ENCODE measurements at places on chromosomes 4 and X.

GRCh38 chr4:185270037-185270436 is 60.6 kb downstream of the SNX25 start:
- DNase-seq, result no peak

GRCh38 chr4:121953860-121954259 is 2.0 kb upstream of the TRPC3 start:
- no peak for DNase-seq

DNA sequence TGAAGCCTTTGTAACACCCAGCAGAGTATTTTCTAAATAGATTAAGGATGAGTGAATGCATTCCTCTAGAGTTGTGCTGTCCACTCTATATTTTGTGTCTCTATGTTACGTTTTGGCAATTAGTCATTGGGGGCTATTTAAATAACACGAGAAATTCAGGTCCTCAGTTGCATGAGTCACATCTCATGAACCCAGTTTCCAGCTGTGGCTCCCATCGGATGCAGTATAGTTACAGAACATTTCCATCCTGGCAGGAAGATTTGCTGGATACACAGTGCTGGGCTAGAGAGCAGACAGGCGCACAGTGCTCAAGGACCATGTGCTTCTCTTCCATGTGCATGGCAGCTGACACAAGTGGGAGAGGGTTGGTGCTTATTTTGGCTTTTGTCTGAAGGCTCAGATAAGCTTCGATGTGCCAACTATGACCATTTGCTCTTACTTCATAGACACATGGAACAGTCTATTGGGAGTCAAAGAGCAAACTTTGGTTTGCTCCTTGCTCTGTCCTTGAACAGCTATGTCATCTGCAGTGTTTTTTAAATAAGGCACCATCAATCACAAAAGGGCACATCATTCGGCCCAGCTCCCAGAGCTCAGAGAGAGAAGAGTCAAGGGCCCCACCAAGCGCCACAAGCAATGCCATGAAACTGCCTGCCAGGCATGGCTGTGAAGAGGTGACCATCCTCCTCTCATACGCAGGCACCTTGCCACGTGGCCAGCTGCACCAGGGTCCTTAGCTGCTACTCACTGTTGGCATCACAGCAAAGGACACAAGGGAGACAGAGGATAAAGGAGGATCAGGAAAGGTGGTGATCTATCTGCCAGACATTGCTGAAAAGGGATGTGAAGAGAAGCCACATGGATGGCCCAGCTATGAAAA is 8.1 kb upstream of the STS start:
- no peak for DNase-seq

GRCh38 chr4:79044141-79044659 is 105.0 kb upstream of the PAQR3 start:
- DNase-seq, result no peak

GRCh38 chr4:55338486-55338885 is 7.6 kb upstream of the SRD5A3 start:
- DNase-seq, result no peak

- no peak for DNase-seq
Observed at GRCh38 chr4:134324179-134324578, 122.6 kb upstream of the PABPC4L start.

GRCh38 chr4:1400831-1401408 is 5.3 kb downstream of the NKX1-1 start:
- no peak for DNase-seq

GRCh38 chr4:24497221-24497620 is 87.1 kb downstream of the DHX15 start:
- no peak for DNase-seq

GRCh38 chr4:114040319-114041116 is 61.1 kb upstream of the ARSJ start:
- no peak for DNase-seq

DNA sequence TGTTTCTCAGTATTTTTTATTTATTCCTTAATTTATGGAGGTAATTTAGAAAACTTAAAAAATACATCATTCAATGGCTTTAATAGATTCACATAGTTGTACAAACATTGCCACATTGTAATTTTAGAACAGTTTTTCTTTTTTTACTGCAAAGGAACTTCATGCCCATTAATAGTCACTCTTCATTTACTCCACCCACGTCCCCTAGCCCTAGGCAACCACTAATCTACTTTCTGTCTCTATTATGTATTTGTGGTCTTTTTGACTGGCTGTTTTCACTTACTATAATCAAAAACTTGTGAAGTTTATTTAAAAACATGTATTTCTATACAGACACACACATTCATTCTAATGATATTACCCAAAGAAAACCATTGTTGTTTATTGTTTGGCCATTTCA is 664.8 kb downstream of the GRID2 start:
- DNase-seq, result no peak

GRCh38 chr4:31193521-31193920 is 473.4 kb downstream of the PCDH7 start:
- no peak for DNase-seq

DNA sequence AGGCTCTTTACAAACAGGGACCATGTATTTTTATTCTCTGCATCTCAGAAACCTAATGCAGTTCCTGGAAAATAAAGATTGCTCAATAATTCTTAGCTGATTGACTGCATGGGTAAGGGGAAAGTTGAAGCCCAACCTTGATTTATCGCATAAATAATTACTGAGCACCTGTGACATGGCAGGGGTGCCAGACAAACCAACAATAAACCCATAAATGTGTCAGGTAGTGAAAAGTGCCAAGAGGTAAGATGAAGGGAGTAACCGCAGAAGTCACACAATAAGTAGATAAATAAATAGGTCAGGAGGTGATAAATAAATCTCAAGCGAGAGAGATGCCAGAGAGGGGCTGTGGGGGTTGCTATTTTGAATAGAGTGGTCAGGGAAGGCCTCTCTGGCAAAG is 20.1 kb upstream of the AP1S2 start:
- DNase-seq, result no peak

GRCh38 chrX:40094900-40095582 is 2.7 kb downstream of the BCOR start:
- DNase-seq, result no peak

- DNase-seq, result no peak
Observed at GRCh38 chrX:111352424-111352823, 59.6 kb downstream of the DCX start.

GRCh38 chr4:118920247-118920646 is 31.6 kb downstream of the SYNPO2 start:
- no peak for DNase-seq

DNA sequence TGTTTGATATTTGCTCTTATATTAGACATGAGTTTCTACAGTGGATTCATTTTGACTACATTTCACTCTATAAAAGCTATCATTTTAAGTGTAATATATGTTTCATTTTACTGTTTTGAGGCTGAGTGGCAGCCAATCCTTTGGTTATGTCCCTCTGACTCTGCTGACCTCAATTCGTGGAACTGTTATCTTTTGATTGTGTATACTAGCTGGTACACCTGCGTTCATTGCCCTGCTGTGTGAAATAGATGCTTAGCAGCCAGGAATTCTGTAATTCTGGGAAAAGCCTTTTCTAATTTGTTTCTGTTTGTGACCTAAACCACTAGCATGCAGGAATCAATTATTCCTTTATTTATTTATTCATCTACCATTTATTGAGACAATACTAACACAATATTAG is 269.4 kb upstream of the CT83 start:
- no peak for DNase-seq

DNA sequence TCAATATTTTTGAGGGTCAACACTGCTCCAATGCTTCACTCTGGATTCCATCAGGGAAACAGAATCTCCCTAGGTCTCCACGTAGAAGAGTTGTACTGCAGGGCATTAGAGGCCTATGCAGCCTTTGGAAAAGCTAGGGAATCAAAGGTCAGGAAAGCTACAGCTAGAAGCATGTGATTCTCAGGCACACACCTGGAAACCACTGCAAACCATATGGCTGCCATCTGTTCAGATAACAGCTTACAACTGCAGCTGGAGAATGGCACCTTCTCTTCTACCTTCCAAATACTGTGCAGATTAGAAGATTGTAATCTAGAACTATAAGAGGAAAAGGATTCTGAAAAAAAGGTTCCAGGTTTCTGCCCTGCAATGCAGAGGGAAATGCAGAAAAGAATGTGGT is 60.6 kb downstream of the BTC start:
- no peak for DNase-seq

- DNase-seq, result no peak
Observed at GRCh38 chrX:46044486-46044885, 500.7 kb downstream of the ZNF674 start.

DNA sequence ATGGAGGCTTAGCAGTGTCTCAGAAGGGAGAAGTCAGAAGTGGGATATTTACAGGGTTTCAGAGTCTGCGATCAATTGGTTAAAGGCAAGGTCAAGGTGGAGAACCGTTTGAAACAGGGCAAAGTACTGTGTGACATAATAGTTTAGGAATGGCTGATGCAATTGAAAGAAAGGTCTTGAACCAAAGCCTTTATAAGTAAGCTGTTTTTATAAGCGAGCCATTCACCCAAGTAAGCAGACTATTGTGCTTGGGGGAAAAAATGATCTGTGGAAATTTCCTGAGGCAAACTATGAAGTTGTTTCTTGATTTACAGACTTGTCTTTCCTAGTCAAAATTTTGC is 327.3 kb downstream of the CAMK2D start:
- no peak for DNase-seq

GRCh38 chrX:126820700-126821420 is 1.3 kb downstream of the PRR32 start:
- no peak for DNase-seq

GRCh38 chr4:101334963-101335572 is 12.3 kb downstream of the PPP3CA start:
- no peak for DNase-seq

DNA sequence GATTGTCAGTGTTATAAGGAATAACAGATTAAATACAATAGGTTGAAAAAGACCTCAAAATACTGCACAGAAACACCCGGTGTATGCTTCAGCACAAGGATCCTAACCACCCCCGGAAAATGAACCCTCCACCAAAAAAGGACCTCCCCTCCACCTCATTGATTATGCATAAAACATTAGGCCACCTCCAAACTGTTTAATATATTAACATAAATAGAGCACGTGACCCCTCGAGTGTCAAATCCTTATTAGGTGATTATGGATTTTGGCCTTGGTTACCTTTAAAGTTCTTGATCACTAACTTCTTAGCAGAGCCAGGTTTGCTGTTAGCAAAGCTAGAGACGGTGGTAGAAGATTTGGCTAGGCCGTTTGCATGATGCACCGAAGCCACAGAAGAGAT is 958 bp downstream of the CUL4B start:
- DNase-seq, result no peak

DNA sequence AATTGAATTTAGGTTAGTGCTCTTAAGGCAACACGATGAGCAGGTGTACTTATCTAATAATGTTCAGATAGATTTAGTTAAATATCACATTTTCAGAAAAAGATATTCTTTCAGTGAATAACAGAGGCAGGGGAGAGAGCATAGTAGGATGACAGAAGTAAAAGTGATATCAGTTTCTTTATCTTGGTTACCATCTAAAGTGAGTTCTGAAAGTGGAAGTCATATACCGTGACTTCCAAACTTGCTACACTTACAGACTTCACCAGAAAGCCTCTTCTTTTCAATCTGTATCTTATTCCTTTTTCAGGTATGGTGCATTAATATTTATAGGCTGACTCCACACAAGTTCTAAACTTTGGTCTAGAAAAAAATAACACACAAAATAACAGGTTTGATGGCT is 124.9 kb downstream of the POU4F2 start:
- DNase-seq, result no peak

DNA sequence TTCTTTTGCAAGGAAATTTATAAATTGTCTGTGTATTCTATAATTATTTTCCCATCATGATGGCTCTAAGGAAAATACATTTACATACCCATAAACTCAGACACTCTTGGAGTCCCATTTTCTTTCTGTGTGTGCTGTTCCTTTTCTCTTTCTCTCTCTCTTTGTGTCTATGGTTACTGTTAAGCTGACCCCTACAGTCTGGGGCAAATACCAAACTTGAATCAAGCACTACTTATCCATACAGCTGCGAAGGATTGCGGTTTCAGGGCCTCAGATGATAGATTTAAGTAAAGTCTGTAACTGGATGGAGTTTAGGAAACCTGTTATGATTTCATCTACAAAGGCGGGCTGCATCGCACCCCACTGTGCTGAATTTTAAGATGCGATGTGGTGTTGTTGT is 150.2 kb downstream of the SHROOM3 start:
- no peak for DNase-seq

- DNase-seq, result no peak
Observed at GRCh38 chr4:19381068-19381467, 870.6 kb upstream of the SLIT2 start.

GRCh38 chrX:46463682-46464081 is 81.5 kb downstream of the ZNF674 start:
- no peak for DNase-seq

DNA sequence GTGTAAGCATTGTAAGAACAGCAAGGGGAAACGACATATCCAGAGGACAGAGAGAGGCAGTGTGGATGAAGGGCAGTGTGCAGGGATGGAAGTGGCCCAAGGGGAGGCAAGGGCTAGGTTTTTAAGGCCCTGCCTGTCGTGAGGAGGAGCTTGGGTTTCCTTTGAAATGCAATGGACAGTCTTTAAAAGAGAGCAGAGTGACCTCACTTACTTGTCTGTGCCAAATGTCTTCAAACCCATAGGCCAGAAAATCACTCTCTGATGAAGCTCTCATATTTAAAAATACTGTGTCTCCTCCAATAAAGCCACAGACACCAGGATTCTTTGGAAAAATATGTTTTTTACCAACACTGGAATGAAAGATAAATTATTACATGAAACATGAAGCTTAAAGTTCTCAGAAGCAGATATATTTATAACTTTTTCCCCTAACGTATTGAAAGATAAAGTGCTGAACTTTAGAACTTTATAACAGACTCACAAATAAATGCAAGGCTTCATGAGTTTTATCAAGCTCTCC is 19.2 kb upstream of the ATXN3L start:
- DNase-seq, result no peak

DNA sequence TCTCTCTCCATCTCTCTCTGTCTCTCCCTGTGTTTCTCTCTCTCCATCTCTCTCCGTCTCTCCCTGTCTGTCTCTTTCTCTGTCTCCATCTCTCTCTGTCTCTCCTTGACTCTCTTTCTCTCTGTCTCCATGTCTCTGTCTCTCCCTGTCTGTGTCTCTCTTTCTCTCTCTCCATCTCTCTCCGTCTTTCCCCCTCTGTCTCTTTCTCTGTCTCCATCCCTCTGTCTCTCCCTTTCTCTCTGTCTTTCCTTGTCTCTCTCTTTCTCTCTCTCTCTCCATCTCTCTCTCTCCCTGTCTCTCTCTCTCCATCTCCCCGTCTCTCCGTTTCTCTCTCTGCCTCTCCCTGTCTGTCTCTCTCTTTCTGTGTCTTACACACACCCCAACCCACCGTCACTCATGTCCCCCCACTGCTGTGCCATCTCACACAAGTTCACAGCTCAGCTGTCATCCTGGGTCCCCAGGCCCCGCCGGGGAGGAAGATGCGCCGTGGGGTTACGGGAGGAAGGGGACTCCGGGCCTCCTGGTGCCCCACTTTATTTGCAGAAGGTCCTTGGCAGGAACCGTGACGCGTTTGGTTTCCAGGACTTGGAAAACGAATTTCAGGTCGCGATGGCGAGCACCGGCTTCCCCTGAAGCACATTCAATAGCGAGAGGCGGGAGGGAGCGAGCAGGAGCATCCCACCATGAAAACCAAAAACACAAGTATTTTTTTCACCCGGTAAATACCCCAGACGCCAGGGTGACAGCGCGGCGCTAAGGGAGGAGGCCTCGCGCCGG is 1.2 kb upstream of the SHOX start:
- no peak for DNase-seq

GRCh38 chr4:156512622-156513021 is 459.0 kb downstream of the PDGFC start:
- no peak for DNase-seq

GRCh38 chr4:55277011-55277410 is 69.0 kb upstream of the SRD5A3 start:
- DNase-seq, result no peak

- DNase-seq, result no peak
Observed at GRCh38 chrX:42708222-42708621, 69.7 kb downstream of the PPP1R2C start.
